Naive thymus-derived CD8-positive, alpha-beta T cell (primary cell): ENCODE measurements at places on chromosomes 2 and 18.

GRCh38 chr18:48803518-48803917, 147.2 kb downstream of the SMAD7 start:
- DNase-seq, result no peak
- H3K27me3 ChIP-seq, result no peaks in the 10 kb centered on the region
- H3K4me1 ChIP-seq, result peaks cover 17% of the 10 kb centered on the region
- no peak overlapping the region for H3K4me3 ChIP-seq
- no peaks in the 10 kb centered on the region for H3K36me3 ChIP-seq

DNA sequence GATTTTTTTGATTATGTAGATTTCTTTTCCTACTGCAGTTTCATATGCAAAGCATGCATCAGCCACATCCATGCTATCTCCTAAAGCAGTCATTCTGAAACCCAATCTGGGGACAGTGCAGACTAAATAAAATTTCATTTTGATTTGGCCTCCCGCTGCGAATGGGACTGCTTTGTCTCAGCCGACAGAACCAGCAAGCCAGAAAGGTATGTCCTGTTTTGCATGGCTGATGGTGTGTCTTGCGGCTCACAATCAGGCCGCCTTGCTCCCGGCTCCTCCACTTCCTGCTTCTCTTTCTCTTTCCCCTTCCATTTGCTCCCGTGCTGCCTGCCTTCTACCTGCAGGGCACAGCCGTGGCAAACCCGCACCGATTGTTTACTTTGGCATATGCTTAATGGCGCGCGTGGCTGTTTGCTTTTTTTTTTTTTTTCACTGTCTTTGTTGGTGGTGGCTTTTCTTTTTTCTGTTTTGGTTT, 419.6 kb upstream of the POU3F3 start:
- no peak for DNase-seq
- no peaks in the 10 kb centered on the region for H3K36me3 ChIP-seq
- H3K27ac ChIP-seq, result no peak overlapping the region
- H3K27me3 ChIP-seq, result peaks cover 38% of the 10 kb centered on the region
- H3K4me3 ChIP-seq, result peak overlapping the region; percentile 50
- peaks cover 3% of the 10 kb centered on the region for H3K4me1 ChIP-seq

DNA sequence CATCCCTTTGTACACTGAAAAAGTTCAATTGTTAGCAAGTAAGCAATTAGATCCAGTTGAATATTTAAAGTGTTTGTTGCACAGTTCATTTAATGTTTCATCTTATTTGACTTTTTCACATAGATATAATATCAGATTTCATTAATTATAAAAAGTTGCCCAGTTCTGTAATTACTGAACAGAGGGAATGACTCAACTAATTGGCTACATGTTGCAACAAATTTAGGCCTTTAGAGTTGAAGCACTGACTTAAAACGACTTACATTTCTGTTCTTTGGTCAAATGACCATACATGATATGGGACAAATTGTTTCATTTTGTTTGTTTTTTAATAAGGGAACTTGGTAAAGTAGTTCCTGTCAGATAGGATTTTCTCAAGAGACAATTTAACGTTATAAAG, 68.5 kb upstream of the FAM117B start:
- no peak overlapping the region for H3K27ac ChIP-seq
- H3K4me3 ChIP-seq, result no peak overlapping the region
- DNase-seq, result no peak
- no peaks in the 10 kb centered on the region for H3K4me1 ChIP-seq
- H3K27me3 ChIP-seq, result no peaks in the 10 kb centered on the region
- H3K36me3 ChIP-seq, result no peaks in the 10 kb centered on the region

DNA sequence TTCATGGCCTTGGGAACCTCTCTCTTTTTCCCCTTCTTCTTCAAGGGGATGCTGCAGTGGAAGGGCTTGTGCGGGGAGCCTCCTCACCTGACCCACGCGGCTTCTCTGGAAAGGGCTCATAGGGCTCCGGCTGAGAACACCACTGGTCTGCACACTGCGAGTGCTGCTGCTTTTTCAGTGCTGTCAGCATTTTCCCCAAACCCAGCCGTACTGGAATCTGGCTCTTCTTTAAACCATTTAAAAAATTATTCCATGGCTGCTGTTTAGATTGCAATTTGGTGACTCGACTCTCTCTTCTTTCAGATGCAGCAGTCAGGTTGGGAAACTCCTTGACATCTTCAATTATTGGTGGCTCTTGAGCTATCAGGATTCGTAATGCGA, 272.6 kb upstream of the DSEL start:
- H3K36me3 ChIP-seq, result no peaks in the 10 kb centered on the region
- no peaks in the 10 kb centered on the region for H3K4me1 ChIP-seq
- no peaks in the 10 kb centered on the region for H3K27me3 ChIP-seq

- H3K27me3 ChIP-seq, result peaks cover 11% of the 10 kb centered on the region
- peaks cover 9% of the 10 kb centered on the region for H3K36me3 ChIP-seq
- H3K4me1 ChIP-seq, result no peaks in the 10 kb centered on the region
Observed at GRCh38 chr2:206173147-206173546, 13.5 kb downstream of the EEF1B2 start.

- no peak overlapping the region for H3K4me3 ChIP-seq
- no peaks in the 10 kb centered on the region for H3K4me1 ChIP-seq
- no peak for DNase-seq
- H3K36me3 ChIP-seq, result peaks cover 44% of the 10 kb centered on the region
Observed at GRCh38 chr2:101868525-101868924, 123.2 kb upstream of the IL1R2 start.

DNA sequence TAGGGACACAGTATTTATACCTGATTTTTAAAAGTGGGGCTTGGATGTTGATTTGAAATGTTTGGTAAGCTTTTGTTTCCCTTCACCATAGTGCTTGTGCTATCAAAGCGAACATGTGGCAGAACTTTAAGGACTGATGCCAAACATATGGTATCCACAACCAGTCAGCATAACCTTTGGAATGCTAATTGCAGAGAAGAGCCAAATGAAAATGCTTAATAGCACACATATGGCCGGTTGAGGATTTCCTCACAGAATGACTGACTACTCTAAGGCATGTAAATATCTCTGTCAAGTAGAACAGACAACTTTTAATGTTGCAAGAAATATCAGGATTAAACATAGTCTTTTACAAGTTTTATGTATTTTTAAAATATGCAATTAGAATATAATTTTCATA, 120.9 kb upstream of the COL3A1 start:
- no peak overlapping the region for H3K27ac ChIP-seq
- no peak overlapping the region for H3K4me3 ChIP-seq
- H3K36me3 ChIP-seq, result no peaks in the 10 kb centered on the region
- H3K4me1 ChIP-seq, result no peaks in the 10 kb centered on the region
- no peaks in the 10 kb centered on the region for H3K27me3 ChIP-seq

- H3K4me3 ChIP-seq, result no peak overlapping the region
- H3K27ac ChIP-seq, result no peak overlapping the region
- DNase-seq, result no peak
- no peaks in the 10 kb centered on the region for H3K36me3 ChIP-seq
- H3K4me1 ChIP-seq, result no peaks in the 10 kb centered on the region
Observed at GRCh38 chr2:55862673-55863390, 60.8 kb downstream of the EFEMP1 start.

DNA sequence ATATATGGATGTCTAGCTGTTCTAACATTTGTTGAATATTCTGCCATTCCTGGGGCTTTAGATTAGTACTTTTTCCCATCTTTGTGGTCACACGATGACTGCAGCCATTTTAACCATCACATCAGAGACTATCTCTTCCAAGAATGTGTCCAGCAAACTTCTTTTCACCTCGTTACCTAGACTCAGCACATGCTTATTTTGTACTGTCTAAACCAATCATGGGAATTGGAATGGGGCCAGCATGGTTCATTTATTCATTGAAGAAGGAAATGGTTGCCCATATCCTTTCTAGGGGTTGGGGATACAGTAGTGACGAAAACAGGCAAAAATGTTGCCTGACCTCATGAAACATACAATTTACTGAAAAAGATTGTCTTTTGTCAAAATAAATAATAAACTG, 2.5 kb upstream of the VRK2 start:
- DNase-seq, result no peak
- peaks cover 6% of the 10 kb centered on the region for H3K36me3 ChIP-seq

- no peaks in the 10 kb centered on the region for H3K36me3 ChIP-seq
- H3K4me1 ChIP-seq, result no peaks in the 10 kb centered on the region
- DNase-seq, result no peak
- no peak overlapping the region for H3K4me3 ChIP-seq
- peak overlapping the region; percentile 13 for H3K27ac ChIP-seq
- H3K27me3 ChIP-seq, result peaks cover 1% of the 10 kb centered on the region
Observed at GRCh38 chr18:48066225-48066652, 135.8 kb upstream of the SMAD2 start.

GRCh38 chr2:80102026-80102425, 202.5 kb downstream of the LRRTM1 start:
- H3K27ac ChIP-seq, result no peak overlapping the region
- no peaks in the 10 kb centered on the region for H3K4me1 ChIP-seq
- H3K27me3 ChIP-seq, result no peaks in the 10 kb centered on the region
- H3K36me3 ChIP-seq, result no peaks in the 10 kb centered on the region

DNA sequence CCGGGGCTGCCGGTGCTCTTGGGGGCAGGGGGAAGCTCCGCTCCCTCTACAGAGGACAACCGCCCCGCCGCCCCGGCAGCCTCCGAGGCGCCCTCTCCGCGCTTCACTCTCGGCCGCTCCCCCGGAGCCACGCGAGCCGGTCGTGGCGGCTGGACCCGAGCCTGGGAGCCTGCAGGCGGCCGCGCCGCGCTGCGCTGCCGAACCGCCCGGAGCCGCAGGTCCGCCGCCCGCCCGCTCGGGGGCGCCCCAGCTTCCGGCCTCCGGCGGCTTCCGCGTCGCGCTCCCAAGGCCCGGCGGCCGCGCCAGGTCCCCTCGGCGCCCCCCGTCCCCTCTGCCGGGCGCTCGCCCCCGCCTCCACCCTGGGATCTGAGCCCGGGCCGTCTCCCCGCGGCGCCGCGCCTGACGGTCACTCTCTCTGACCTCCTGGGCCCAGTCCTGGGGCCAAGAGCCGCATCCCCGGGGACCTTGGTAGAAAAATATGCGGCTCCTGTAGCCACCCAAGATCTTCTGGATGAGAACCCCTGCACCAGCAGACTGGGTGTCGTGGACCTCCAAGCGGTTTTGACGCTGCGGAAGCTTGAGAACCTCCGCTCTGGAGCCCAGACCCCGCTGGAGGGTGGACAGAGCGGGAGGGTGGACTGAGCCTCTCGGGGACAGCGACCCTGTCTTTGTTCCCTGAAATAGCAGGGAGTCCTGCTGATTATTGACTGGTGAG, 44.3 kb downstream of the SERTAD2 start:
- peak overlapping the region; percentile 90 for H3K27ac ChIP-seq
- H3K4me1 ChIP-seq, result peaks cover 4% of the 10 kb centered on the region
- peak; percentile 78 for DNase-seq
- H3K4me3 ChIP-seq, result peak overlapping the region; percentile 70
- H3K36me3 ChIP-seq, result no peaks in the 10 kb centered on the region

DNA sequence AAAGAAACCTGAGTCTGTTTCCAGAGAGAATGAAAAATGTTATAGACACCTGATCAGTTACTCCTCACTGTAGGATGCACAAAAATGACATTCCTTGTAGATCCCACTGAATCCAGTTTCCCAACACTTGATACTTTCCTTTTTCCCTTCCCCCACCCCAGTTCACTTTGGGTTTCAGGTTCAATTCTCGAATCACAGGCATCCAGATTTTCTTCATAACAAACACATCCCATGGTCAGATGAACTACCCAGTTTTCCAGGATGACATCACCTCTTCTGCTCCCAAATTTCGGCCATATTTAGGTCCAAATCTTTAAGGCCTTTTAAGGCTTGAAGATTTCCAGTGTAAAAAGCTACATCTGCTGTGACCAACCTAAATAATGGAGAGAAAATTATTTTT, 51.5 kb downstream of the UGP2 start:
- no peaks in the 10 kb centered on the region for H3K27me3 ChIP-seq
- no peak for DNase-seq
- H3K27ac ChIP-seq, result peak overlapping the region; percentile 9
- H3K4me3 ChIP-seq, result no peak overlapping the region
- peaks cover 6% of the 10 kb centered on the region for H3K4me1 ChIP-seq
- peaks cover 7% of the 10 kb centered on the region for H3K36me3 ChIP-seq

- H3K4me1 ChIP-seq, result peaks cover 56% of the 10 kb centered on the region
- H3K36me3 ChIP-seq, result no peaks in the 10 kb centered on the region
- DNase-seq, result no peak
- no peak overlapping the region for H3K27ac ChIP-seq
- H3K4me3 ChIP-seq, result no peak overlapping the region
Observed at GRCh38 chr2:55031505-55031904, 18.7 kb downstream of the RTN4 start.

- no peaks in the 10 kb centered on the region for H3K4me1 ChIP-seq
- H3K4me3 ChIP-seq, result no peak overlapping the region
- H3K27ac ChIP-seq, result peak overlapping the region; percentile 59
- no peaks in the 10 kb centered on the region for H3K27me3 ChIP-seq
- no peak for DNase-seq
Observed at GRCh38 chr18:69838620-69839411, 108.9 kb downstream of the CD226 start.

DNA sequence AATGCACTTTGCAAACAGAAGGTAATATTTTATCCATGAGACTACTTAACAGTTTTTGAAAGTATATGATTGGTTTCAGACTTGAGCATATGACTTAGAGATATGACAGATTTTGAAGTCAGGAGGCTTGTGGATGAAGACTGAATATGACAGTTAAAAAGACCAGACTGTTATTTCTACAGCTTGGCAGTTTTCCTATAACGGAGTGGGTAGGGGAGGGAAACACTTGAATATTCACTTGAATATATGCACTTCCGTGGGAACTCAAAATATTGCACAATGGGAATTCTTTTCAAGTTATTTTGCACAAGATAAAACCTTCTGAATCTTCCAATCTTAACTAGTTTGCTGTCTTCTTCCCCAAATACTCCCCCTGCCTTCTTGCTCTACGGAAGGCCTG, 64.6 kb upstream of the ACKR3 start:
- H3K4me1 ChIP-seq, result peaks cover 7% of the 10 kb centered on the region
- no peaks in the 10 kb centered on the region for H3K36me3 ChIP-seq
- no peak for DNase-seq
- H3K4me3 ChIP-seq, result no peak overlapping the region

DNA sequence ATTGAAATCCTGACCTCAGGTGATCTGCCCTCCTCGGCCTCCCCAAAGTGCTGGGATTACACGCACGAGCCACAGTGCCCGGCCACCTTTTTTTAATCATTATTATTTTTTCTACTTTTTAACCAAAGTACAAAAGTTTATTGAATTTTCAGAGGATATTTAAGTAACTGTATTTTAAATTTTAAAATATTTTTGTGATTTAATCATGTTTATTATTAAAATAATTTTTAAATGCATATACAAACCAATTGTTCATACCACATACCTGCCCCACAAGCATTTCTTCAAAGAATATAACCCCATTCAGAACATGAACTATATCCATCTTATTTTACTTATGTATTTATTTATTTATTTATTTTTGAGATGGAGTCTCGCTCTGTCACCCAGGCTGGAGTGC, 163.6 kb upstream of the MAP2 start:
- no peak for DNase-seq
- H3K4me1 ChIP-seq, result no peaks in the 10 kb centered on the region
- H3K36me3 ChIP-seq, result no peaks in the 10 kb centered on the region
- H3K27ac ChIP-seq, result no peak overlapping the region
- no peak overlapping the region for H3K4me3 ChIP-seq

DNA sequence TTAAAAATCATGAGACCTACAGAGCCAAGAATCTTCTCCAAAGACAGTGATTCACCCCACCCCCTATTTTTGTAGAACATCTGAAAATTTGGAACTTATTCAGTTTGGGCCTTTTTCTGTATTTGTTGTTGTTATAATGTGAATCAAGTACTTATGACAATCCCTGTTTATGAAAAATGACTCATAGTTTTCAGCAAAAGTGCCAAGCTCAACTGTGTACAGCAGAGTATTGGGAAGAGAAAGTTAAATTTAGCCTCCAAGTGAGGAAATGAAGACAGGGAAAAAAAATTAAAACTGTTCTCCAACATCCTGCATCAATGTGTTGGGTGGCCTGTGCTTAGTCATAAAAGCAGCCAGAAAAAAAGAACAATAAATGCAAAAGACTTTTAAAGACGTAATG, 46.2 kb downstream of the LRATD1 start:
- H3K4me3 ChIP-seq, result no peak overlapping the region
- no peaks in the 10 kb centered on the region for H3K4me1 ChIP-seq
- no peaks in the 10 kb centered on the region for H3K36me3 ChIP-seq
